CD4-positive, alpha-beta memory T cell (primary cell): ENCODE measurements at places on chromosomes 4 and X. TPM values are rescaled to one million over a fixed set of nuclear protein-coding genes. Genes with fewer than 3 reads are reported as not detected.
A peak's percentile ranks its signal among the peaks of the same experiment; 100 is the strongest.

TBC1D9 gene
- 0.67 TPM for total RNA-seq

- H3K27ac ChIP-seq: no peak overlapping the region
- H3K36me3 ChIP-seq: no peaks in the 10 kb centered on the region
- no peak for DNase-seq
- no peak overlapping the region for H3K4me3 ChIP-seq
- H3K27me3 ChIP-seq: no peaks in the 10 kb centered on the region
- no peaks in the 10 kb centered on the region for H3K4me1 ChIP-seq
Observed at GRCh38 chrX:133332737-133333136, 82.6 kb downstream of the GPC4 start.

GRCh38 chr4:4327652-4328121 is 37.6 kb downstream of the ZBTB49 start:
- H3K27ac ChIP-seq: no peak overlapping the region
- no peak for DNase-seq
- H3K4me1 ChIP-seq: no peaks in the 10 kb centered on the region
- no peak overlapping the region for H3K4me3 ChIP-seq

DNA sequence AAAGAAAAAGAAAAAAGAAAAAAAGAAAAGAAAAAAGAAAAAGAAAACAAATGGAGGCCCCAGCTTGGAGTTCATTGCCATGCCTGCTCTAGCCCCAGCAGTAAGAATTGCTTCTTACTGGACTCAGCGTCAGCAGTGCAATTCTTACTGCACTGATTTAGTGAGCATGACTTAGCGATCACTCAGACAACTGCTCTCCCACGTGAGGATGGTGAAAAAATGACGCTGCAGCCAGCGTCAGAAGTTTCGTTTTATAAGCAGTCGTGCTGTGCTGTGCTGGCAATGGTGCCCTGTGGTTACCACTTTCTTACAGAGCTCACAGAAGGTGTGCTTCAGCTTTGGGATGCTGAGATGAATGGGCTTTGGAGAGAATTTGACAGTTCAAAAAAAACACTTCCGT is 68.3 kb upstream of the DDX3X start:
- H3K27ac ChIP-seq: no peak overlapping the region
- no peaks in the 10 kb centered on the region for H3K27me3 ChIP-seq
- peak; percentile 23 for DNase-seq
- H3K4me1 ChIP-seq: no peaks in the 10 kb centered on the region
- H3K4me3 ChIP-seq: no peak overlapping the region

WDR17 gene
- 0.26 TPM for total RNA-seq

KLB gene
- not detected for total RNA-seq

- H3K4me3 ChIP-seq: no peak overlapping the region
- no peaks in the 10 kb centered on the region for H3K4me1 ChIP-seq
- no peaks in the 10 kb centered on the region for H3K36me3 ChIP-seq
- H3K27ac ChIP-seq: no peak overlapping the region
Observed at GRCh38 chrX:20718592-20719380, 452.1 kb upstream of the RPS6KA3 start.

P2RY4 gene
- total RNA-seq: 0.35 TPM

TMEM31 gene
- not detected for total RNA-seq

- H3K27me3 ChIP-seq: no peaks in the 10 kb centered on the region
- H3K36me3 ChIP-seq: no peaks in the 10 kb centered on the region
- DNase-seq: no peak
- H3K27ac ChIP-seq: no peak overlapping the region
- H3K4me3 ChIP-seq: no peak overlapping the region
- H3K4me1 ChIP-seq: no peaks in the 10 kb centered on the region
Observed at GRCh38 chr4:125832161-125832560, 517.4 kb downstream of the FAT4 start.

TSR2 gene
- total RNA-seq: 42.1 TPM

UCP1 gene
- total RNA-seq: not detected

GPR119 gene
- total RNA-seq: not detected

C1QTNF7 gene
- not detected for total RNA-seq

DNA sequence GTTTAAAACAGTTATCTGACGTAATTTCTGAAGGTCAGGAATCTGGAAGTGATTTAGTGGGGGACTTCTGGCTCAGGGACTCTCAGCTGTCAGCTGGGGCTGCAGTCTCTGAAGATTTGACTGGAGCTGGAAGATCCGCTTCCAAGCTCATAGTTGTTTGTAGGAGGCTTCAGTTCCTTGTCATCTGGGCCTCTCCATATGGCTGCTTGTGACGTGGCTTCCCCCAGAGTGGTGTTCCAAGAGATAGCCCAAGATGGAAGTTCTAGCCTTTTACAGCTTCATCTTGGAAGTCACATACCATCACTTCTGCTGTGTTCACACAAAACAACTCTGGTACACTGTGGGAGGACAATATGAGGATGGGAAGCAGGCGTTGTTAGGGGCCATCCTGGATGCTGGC is 2.1 kb downstream of the MPC1L start:
- no peak overlapping the region for H3K27ac ChIP-seq
- peaks cover 6% of the 10 kb centered on the region for H3K36me3 ChIP-seq

ARMCX5 gene
- total RNA-seq: 12.2 TPM

GRCh38 chr4:31291238-31291637 is 571.1 kb downstream of the PCDH7 start:
- H3K4me1 ChIP-seq: no peaks in the 10 kb centered on the region
- H3K27me3 ChIP-seq: no peaks in the 10 kb centered on the region
- H3K27ac ChIP-seq: no peak overlapping the region
- H3K4me3 ChIP-seq: no peak overlapping the region
- H3K36me3 ChIP-seq: no peaks in the 10 kb centered on the region
- DNase-seq: no peak

DNA sequence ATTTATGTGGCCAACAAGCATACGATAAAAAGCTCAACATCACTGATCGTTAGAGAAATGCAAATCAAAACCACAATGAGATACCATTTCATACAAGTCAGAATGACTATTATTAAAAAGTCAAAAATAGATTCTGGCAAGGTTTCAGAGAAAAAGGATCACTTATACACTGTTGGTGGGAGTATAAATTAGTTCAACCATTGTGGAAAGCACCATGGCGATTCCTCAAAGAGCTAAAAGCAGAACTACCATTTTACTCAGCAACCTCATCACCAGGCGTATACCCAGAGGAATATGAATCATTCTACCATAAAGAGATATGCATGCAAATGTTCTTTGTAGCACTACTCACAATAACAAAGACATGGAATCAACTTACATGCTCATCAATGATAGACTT is 478.7 kb upstream of the GALNTL6 start:
- no peaks in the 10 kb centered on the region for H3K36me3 ChIP-seq
- no peak overlapping the region for H3K27ac ChIP-seq
- H3K4me1 ChIP-seq: no peaks in the 10 kb centered on the region

- no peak overlapping the region for H3K27ac ChIP-seq
- no peak for DNase-seq
Observed at GRCh38 chrX:22090181-22090580, 58.1 kb downstream of the PHEX start.

ASB12 gene
- total RNA-seq: not detected

GRCh38 chrX:141733371-141733770 is 34.8 kb upstream of the SPANXD start:
- no peak overlapping the region for H3K27ac ChIP-seq
- no peaks in the 10 kb centered on the region for H3K4me1 ChIP-seq
- H3K27me3 ChIP-seq: no peaks in the 10 kb centered on the region
- no peak for DNase-seq

GAB3 gene
- total RNA-seq: 15.6 TPM

DNA sequence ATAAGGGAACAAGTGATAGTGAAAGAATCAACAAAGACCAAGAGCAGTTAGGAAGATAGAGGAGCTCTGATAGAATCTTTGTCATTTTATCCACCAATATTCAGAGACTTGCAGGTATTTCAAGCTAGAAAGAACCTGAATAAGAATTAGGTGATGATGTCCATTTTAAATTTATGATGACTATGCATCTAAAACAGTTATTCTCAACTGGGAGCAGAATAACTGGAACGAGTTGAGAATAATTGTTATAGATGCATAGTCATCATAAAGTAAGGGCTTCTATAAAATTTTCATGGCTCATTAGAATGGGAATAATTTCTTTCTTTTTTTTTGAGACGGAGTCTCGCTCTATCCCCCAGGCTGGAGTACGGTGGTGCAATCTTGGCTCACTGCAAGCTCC is 5.8 kb downstream of the OCIAD1 start:
- H3K4me1 ChIP-seq: peaks cover 17% of the 10 kb centered on the region
- peaks cover 45% of the 10 kb centered on the region for H3K36me3 ChIP-seq
- no peak for DNase-seq
- H3K27ac ChIP-seq: no peak overlapping the region
- no peaks in the 10 kb centered on the region for H3K27me3 ChIP-seq
- H3K4me3 ChIP-seq: no peak overlapping the region

DNA sequence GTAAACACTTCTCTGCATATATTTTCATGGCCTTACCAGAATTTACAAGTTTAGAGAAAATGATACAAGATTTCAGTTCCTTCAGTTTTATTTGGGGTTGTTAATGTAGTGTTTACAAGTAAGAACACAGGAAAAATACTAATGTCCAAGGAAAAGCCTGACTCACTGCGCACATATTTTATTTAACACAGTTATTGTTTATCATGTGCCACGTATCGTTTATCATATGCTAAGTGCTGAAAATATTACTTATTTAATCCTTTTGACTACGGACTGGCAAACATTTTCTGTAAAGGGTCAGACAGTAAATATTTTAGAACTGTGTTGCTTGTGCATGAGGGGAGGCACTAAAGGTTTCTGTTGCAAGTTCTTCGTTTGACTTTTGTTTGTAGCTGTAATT is 794 bp downstream of the HSD17B13 start:
- no peak overlapping the region for H3K4me3 ChIP-seq
- no peaks in the 10 kb centered on the region for H3K4me1 ChIP-seq
- H3K27ac ChIP-seq: no peak overlapping the region

GRCh38 chrX:101932249-101932570 is 383 bp upstream of the ZMAT1 start:
- H3K4me3 ChIP-seq: no peak overlapping the region
- DNase-seq: no peak
- H3K36me3 ChIP-seq: no peaks in the 10 kb centered on the region
- no peaks in the 10 kb centered on the region for H3K27me3 ChIP-seq
- H3K4me1 ChIP-seq: peaks cover 8% of the 10 kb centered on the region

COL25A1 gene
- 0.44 TPM for total RNA-seq

DNA sequence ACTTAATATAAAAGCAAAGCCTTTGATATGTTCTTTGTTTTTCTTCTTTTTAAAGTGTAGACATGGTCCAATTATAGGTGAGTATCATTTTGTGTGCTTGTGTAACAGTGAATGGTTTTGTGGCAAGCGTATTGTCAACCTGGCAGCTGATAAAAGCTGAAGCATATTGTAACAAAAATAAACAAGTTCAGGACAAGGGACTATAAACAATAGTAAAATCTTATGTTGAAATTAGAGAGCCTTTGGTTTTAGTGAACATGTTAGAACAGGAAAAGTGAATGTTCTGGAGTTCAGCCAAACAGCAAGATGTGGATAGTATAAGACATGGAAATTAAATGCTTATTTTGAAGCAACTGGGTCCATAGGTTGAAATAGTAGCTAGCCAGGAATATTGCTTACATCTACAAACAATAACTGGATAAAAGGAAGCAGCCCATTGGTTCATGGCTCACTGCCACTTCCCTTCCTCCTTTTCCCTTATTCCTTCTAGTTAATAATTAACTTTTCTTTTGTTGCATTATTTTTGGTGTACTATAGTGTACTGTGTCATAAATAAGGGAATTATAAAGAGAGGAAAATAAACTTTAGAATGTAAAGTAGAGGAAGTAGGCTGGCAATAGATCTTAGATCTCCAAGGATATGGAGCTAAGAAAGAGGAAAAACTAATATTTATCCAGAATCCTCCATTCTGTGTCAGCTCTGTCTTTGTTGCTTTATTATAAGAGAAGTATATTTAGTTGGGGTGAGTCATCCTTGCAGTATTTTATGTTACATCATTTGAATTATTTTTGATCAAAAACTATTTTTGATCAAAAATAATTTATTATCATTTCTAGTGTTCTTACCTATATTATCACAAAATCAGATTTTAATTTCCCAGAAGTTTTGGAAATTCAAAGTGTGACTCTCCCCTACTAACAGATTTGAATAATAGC is 65.6 kb downstream of the MRPL1 start:
- no peak for DNase-seq
- no peak overlapping the region for H3K4me3 ChIP-seq
- H3K36me3 ChIP-seq: no peaks in the 10 kb centered on the region
- no peak overlapping the region for H3K27ac ChIP-seq

COL4A6 gene
- not detected for total RNA-seq

REELD1 gene
- 0.58 TPM for total RNA-seq
